ENCODE measurements at places on chromosomes 4 and X.

DNA sequence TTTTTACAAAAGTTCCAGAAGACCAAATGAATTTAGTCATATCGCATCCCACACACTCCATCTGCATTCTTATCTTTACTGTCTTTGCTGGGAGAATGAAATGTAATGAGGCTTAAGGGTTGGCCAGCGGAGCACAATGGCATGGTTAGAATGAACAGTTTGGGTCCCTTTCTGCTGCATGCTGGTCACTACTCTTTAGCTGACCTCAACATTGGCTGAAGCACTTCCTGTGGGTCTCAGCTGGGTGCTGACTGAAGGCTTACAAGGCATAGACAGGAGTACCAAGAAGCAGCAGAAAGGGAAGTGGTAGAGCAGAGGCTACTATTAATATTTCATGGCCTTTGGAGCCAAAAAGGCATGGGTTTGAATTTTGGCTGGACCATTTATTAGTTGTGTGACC lies 159.4 kb upstream of the GPC4 start:
- DNase-seq: no peak

GRCh38 chr4:38989487-38989886 lies 42.7 kb downstream of the TMEM156 start:
- DNase-seq: no peak

DNA sequence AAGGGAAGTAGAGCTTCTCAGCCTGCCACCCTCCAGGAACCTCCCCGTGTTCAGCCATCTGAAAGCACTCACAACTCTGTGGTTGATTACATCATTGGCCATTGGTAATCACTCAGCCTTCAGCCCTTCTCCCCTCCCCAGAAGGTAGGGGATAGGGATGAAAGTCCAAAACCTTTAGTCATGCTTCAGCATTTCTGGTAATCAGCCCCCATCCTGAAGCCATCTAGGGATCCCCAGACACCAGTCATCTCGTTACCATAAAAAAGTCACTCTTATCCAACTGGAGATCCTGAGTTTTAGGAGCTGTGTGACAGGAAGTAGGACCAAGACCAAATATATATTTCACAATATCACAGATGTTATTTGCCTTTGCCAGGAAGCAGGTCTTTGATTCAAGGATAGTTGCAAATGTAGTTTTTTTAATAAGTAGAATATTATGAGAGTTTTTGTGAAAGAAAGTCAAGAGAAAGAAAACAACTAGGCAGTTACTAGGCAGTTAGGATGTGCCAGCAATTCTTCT lies 364.6 kb upstream of the NOCT start:
- no peak for DNase-seq

DNA sequence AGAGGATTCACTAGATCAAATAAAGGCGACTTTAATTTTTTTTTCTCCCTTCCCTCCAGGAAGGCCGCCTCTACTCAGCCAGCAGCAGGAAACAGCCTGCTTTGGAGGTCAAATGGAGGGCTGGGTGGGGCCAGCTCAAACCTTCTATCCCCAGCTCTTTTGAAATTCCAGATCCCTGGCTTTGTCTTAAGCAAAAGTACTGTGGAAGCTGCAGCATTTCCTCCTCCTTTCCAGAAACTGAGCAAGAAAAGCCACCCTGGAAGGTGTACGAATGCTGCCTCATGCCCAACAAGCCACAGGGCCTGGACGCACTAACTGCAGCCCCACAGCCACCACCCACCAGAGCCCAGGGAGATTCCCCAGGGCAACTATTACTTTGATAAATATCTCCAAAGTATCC lies 55.1 kb upstream of the ZCCHC13 start:
- DNase-seq: no peak

- DNase-seq: no peak
Observed at GRCh38 chrX:349196-349595, 30.6 kb upstream of the GTPBP6 start.

- DNase-seq: no peak
Observed at GRCh38 chr4:40434126-40434687, 99.1 kb downstream of the CHRNA9 start.

DNA sequence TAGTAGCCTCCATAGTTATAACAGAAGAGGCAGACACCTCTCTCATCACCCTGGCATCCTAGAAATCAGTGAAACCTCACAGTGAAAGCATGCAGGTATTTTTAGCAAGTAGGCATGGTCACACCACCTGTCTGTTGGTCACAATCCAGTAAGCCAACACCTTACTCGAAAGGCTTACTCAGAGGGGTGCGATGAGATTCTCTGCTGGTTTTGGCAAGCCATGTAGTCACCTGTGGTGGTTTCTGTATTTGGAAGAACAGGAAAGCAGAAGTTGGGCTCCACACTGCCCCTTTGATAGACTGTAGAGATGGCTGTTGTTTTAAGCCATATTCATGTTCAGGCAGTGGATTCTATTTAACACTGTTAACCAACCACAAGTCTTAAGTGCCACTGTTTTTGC lies 134.7 kb downstream of the DCLK2 start:
- DNase-seq: no peak

DNA sequence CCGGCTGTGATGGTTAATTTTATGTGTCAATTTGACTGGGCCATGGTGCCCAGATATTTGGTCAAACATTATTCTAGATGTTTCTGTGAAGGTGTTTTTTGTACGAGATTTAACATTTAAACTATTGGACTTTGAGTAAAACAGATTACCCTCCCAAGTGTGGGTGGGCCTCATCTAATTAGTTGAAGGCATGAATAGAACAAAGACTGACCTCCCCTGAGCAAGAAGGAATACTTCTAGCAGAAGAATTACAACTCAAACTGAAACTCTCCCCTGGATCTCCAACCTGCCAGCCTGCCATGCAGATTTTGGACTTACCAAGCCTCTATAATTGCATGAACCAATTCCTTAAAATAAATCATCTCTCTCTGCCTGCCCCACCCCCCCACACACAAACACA lies 132.5 kb downstream of the DHX15 start:
- DNase-seq: no peak

DNA sequence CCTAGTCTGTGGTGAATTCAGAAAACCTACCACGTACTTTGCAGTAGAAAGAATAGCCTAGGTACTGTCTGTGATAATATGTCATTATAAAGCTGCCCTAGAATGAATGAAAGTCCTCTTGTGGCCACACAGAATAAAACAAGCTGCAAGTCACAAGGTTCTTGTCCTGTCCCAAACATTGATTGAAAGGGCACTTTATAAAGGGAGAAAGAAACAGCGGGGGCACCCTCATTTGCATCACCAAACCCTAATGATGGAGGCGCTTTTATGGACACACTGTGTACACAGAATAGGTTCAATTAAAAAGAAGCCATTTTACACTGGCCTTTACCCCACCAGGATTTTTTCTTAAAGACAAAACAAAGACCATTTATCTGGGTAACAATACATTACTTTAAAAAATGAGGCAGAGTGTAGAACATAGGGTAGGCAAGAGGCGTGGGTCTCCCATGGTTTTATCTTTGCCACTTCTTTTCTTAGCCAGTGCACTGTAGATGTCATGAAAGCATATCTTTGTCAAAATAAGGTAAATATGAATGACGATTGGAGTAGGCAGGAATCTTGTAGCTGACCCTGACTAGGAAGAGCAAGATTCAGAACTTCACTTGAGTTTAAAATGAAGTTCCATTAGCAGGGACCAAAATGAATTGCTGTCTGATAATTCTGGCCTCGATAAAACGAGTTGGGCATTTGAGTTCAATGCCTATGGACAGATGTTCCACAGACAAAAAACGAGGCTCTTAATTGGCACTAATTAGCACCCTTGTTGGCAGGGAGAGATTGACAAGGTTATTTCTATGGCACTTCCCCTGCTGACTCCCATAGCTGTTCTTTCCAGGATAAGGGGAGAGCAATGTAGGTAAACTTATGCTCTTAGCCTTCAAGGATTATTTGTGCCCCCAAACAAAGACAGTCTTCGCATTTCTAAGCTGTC lies 365.1 kb downstream of the AFF2 start:
- no peak for DNase-seq

GRCh38 chr4:29309050-29309449 lies 1411.1 kb upstream of the PCDH7 start:
- DNase-seq: no peak

DNA sequence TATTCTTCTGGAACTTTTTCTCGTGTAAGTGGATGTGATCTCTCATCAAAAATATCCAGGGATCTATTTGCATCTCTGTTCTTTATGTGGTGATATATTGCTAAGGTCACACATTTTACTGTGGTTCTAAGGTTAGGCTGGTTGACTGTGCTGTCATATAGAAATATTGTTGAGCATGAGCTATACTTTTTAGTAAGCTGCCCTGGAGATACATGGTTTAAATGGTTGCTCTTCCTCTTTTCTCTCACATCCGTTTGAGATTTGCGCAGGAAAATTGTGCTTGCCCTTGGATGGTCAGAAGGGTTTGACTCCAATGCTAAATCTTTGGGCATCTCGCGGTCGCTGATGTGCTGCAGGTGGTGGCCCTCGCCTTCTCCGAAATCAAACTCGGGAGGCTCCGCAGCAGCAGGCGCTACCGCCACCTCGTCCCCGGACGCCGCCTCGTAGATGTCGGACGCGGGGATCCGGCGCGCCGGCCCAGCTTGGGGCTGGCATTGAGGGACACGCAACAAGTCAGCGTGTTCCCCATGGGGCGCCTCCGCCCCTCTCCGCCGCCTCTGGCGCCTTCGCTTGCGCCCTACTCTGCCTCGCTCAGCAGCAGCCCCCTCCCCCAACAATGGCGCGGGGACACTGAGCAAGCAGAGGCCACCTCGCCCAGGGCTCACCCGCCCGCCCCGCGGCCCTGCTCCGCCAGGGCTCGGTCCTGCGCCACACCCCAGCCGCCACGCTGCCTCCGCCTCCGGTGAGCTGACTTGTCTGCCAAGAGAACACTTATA lies 154.5 kb downstream of the MSN start:
- no peak for DNase-seq

GRCh38 chr4:86926435-86927086 lies 8.2 kb upstream of the AFF1 start:
- DNase-seq: no peak

DNA sequence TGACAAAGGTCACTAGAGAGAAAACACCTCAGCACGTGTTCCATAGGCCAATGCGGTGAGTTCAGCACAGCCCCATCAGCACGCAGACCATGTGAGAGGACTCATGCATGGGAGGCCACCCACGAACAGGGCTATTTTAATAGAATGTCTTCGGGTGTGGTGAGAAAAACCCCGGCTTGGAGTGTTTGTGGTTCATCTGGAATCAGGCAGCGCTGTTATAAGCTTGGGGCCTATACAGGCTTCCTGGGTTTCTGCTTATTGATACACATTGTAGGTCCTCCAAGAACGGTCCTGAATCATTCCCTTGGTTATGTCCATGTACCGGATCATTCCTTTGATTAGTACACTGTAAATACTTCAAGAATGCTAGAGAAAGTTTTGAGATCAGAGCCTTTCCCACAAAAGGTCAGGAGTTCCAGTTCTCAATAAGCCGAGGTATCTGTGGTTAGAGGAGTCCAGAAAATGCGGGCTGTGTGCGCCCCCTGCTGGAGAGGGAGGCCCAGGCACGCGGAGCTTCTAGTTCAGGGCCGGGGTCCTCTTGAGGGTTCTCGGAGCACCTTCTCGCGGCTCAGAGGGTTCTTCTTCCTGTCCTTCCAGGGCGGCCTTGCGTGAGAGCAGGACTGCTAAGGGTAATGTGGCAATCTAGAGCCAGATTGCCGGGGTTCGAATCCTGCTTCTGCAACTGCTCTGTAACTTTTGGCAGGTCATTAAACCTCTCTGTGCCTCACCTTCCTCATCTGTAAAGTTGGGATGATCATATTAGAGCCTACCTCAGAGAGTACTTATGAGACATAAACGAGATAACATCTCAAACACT lies 51.8 kb downstream of the TLR10 start:
- no peak for DNase-seq

- DNase-seq: no peak
Observed at GRCh38 chrX:9749146-9749692, 16.4 kb downstream of the GPR143 start.

All from RWPE2 (cell line).